SHP77 (cell line): ENCODE measurements at places on chromosomes 6 and 20.

- no peak for DNase-seq
Measured at GRCh38 chr6:14910692-14911547, 334.9 kb upstream of the JARID2 start.

- DNase-seq, result no peak
Measured at GRCh38 chr6:112827793-112828192, 480.7 kb downstream of the RFPL4B start.

DNA sequence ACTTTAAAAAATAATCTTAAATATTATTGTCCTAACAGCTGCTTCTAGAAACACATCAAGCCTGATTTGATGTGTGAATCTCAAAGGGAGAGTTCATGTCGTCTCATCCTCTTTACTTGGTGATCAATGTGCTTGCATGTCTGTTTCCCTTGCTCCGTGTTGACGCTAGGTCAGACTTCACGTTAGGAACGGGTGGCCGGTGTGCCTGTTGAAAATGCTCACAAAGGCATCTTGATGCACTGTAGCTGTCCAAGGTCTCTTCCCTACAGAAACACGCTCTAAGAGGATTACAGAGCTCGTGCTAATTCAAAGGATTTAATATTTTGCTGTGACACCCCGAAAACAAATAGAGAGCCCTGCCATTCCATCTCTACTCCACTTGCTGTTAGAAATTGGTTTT is 84.6 kb downstream of the ID4 start:
- no peak for DNase-seq

DNA sequence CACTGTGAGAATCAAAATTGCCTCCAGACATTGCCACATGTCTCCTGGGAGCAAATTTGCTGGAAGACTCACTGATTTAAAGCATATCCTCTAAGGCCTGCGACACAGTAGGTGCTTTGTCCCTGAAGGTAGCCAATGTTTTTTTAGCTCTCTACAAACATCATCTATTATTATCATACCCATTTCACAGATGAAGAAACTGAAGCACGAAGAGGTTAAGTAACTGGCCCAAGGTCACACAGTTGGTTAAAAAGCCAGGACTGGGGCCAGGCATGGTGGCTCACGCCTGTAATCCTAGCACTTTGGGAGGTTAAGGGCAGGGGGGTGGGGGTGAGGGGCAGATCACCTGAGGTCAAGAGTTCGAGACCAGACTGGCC is 12.4 kb downstream of the SLC13A3 start:
- DNase-seq, result no peak

GRCh38 chr20:13684566-13685222 is 46.0 kb upstream of the TASP1 start:
- DNase-seq, result no peak
